Stimulated activated CD8-positive, alpha-beta memory T cell treated with anti-CD3 and anti-CD28 coated beads, Interleukin-15, amount 100 ng/mL, for 1 hour (primary cell): ENCODE measurements at places on chromosomes 1 and 21.
A peak's percentile ranks its signal among the peaks of the same experiment; 100 is the strongest.

DNA sequence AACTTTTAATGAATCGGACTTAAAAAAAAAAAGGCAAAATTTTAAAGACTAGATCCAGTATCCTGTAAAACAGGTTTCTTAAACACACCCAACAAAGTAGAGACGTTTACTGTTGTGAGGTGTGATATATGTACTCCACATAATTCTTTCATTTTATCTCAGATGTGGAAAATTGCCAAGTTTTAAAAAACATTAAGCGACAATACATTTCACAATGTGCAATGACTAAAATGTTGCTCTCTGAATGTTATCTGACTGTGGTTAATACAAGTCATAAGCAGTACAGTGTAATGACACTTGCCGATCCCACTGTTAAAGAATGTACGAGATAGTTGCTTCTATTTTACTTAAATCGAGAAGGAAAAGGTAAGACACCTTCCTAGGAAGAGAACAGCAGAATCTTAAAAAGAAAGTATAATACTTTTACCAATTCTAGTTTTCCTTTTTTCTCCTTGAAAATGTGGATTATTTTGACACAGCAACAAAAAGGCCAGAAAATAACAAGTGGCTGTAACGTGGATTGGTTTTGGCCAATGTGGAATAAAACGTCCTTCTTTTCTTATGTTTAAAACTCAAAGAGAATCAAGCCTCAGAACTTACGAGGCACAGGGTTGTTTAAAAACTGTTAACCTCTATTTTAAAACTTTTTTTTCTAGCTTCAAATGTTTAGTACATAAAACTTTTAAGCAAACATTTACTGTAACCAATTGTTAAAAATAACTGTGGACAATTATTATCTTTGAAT is 51.4 kb downstream of the TP53BP2 start:
- no peak for DNase-seq

DNA sequence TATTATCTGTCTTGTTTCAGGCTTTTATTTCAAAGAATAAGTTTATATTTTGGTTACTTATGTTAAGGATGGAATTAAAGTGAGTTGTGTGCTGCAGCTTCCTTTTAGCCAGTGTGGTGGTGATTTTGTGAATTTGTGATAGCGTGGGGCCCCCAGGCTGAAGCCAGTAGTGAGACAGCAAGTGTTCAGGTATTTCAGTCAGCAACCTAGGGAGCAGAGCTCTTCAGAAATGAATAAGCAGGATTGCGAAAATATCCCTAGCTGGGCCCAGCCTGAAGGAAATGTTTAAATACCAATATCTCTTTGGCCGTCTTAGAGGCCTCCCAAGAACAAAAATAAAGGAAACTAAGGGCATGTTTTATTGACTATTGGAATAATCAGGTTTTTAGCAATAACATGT is 150.8 kb upstream of the C1orf105 start:
- DNase-seq: no peak

- DNase-seq: peak; percentile 2
Observed at GRCh38 chr1:226309398-226310244, 657 bp upstream of the LIN9 start.

DNA sequence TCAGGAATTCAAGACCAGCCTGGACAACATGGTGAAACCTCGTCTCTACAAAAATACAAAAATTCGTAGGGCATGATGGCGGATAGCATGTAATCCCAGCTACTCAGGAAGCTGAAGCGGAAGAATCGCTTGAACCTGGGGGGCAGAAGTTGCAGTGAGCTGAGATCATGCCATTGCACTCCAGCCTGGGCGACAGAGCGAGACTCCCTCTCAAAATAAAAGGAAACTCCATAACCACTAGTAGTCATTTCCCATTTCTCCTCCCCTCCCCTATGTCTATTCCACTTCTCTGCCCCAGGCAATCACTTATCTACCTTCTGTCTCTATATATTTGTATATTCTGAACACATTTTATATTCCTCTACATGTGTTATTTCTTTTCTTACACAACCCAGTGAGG is 4.0 kb upstream of the CEP350 start:
- DNase-seq: no peak

GRCh38 chr1:179926850-179927205 is 27.8 kb upstream of the CEP350 start:
- no peak for DNase-seq

DNA sequence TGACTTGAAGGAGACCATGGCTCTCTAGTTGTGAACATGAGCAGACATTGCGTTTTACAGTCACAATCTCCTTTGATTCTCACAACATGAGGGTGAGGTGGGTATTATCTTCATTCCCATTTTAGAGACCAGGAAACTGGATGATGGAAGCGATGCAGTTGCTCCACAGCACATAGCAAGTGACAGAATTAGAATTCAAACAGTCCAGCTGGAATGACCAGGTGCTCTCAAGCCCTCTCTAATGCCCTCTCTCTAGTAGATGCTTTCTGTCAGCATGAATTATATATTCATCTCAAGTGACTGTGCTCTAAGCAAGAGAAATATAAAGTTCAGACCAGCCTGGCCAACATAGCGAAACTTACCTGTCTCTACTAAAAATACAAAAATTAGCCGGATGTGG is 9.8 kb upstream of the KIF1B start:
- no peak for DNase-seq

DNA sequence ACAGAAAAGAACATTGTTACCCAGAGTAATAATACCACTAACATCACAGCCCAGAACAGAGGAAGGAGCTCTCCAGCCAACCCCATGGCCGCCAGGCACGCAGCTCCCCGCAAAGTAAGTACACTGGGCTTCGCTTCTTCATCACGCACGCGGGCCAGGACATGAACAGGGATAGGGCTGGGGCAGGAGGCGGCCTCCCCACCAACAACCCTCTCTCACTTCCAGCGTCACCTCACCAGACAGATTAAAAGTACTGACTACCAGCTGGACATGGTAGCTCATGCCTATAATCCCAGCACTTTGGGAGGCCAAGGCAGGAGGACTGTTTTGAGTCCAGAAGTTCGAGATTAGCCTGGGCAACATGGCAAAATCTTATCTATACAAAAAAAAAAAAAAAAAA is 78.3 kb downstream of the NPHP4 start:
- no peak for DNase-seq

DNA sequence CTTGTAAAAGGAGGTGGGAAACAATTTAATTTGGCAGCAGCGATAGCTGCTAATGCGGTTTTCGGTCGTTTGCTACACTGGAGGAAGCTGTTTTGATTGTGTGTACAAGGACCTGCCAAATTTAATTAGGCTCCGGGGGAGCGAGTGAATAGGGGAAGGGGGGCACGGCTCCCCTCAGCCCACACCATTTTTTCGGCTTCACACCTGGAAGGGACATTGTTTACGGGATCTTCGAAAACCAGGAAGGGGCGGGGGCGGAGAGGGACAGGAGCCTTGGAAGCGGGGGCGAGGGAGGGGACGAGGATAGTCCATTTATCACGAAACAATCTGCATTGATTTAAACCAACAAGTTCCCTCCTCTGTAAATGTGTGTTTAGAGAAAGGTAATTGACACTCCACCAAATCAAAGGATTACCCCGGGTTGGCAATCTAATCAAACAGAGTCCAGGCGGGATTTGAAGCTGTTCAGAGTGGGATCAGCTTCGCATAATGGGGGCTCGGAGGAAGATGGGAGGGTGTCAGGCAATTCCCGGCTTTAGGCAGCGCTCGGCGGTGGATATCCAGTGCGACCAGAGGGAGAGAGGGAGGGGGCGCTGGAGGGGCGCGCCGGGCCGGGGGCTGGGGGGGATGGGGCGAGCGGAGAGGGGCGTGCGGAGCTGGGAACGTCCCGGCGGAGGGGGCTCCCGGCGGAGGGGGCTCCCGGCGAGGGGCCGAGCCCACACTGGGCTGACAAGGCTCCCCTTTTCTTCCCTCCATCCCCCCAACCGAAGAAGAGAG is 9.8 kb downstream of the PAX7 start:
- DNase-seq: no peak

DNA sequence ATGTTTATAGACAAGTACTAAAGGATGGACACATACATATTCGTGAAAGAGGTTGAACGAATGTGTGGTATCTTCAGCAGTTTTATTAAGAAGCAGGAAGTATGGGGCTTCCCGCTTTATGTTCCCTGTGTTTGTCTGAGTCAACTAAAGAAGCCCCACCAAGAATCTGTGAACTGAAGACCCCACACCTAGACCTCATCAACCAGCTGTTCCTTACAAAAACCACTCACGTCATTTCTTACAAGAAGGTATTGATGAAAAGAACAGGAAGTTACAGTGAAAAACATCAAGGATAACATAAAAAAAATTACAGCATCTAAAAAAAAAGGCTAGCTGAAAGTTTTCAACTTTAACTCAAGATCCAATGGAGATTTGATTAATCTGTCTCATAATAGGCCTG is 12.3 kb downstream of the REG4 start:
- DNase-seq: no peak

- peak; percentile 75 for DNase-seq
Observed at GRCh38 chr1:226679853-226680516, 59.1 kb downstream of the ITPKB start.

GRCh38 chr1:205690122-205690756 is 9.9 kb upstream of the SLC45A3 start:
- no peak for DNase-seq

DNA sequence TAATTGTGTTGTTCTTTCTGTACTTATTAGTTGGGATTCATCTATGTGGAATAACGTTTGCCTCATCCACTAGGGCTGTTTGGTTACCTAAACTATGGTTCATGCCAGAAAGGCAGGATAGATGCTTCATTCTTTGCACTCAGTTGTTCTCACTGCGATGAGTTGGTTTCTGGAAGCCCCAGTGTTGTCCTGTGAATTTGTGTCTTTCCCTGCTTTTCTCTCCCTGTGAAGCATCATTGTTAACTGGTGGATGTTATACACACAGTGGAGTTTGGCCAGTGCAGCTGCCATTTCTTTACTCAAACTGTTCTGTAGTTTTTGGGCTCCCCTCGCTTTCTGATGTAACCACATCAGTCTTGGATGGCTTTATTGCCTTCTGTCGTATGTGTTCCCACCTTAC is 143.6 kb upstream of the COL6A1 start:
- DNase-seq: no peak

DNA sequence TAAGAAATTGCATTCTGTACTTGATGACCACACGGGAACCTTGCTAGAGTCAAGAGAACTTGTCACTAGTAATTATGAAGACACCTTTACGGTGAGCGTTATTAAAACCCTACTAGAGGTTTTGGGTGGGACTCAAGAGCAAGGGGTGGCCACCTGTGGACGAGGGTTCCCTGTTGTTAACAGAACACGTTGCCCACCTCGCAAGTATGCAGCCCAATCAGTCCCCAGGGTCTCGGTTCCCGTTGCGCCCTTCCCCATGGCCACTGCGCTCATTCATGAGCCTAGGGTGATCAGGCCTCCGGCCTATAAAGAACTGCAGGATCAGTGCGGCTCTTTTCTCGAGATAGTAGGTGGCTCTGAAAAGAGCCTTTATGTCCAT is 30.2 kb upstream of the RNF187 start:
- DNase-seq: no peak
